ENCODE measurements at places on chromosomes 5 and 9.

- no peak for DNase-seq
Observed at GRCh38 chr9:129458155-129458661, 162.7 kb downstream of the C9orf50 start.

- DNase-seq = peak; percentile 69
Observed at GRCh38 chr5:55600497-55601203, 65.9 kb upstream of the PLPP1 start.

DNA sequence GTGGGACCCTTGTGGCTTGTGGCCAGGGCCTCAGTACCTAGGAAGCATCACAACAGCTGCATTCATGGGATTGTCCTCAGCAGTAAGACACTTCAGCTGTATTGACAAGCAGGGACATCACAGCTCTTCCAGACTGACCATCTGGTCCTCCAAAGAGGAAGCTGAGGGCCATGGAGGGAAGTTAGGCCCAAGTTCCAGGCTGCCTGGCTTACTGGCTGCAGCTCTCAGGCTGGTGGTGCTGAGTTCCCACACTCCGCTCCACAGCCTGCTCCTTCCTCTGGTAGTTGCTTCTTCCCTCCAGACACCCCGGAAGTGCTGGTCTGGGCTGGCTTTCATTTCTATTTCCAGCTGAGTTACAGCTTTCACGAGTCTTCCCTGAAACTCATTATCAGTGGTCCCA is 5.7 kb upstream of the STING1 start:
- no peak for DNase-seq

DNA sequence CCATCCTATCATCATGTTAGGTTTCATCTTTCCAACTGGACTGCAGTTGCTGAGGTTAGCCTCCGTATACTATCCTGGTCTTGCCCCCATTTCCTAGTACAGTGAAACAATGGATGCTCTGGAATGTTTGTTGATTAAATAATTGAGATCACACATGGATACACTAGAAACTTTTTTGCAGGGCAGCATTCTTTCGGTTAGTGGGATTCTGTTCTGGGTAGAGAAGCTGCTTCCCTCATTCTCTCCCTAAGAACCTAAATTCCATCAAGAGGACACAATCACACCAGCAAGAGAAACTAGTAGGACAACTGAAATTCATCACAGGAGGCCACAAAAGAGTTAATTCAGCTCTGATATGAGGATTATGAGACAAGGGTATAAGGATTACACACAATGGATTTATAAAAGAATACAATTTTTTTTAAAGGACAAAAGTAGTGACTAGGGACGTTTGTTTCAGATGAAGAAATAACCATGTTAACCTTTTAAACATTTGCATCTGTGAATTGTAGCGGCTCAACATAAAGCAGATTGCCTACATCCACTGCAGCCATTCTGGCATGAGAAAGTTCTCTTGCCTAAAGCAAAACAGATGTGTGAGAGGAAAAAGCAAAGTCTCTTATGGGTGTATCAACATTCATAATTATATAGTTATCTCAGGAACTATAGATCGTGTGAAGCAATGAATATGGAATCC is 162.7 kb upstream of the LHFPL2 start:
- DNase-seq = no peak

DNA sequence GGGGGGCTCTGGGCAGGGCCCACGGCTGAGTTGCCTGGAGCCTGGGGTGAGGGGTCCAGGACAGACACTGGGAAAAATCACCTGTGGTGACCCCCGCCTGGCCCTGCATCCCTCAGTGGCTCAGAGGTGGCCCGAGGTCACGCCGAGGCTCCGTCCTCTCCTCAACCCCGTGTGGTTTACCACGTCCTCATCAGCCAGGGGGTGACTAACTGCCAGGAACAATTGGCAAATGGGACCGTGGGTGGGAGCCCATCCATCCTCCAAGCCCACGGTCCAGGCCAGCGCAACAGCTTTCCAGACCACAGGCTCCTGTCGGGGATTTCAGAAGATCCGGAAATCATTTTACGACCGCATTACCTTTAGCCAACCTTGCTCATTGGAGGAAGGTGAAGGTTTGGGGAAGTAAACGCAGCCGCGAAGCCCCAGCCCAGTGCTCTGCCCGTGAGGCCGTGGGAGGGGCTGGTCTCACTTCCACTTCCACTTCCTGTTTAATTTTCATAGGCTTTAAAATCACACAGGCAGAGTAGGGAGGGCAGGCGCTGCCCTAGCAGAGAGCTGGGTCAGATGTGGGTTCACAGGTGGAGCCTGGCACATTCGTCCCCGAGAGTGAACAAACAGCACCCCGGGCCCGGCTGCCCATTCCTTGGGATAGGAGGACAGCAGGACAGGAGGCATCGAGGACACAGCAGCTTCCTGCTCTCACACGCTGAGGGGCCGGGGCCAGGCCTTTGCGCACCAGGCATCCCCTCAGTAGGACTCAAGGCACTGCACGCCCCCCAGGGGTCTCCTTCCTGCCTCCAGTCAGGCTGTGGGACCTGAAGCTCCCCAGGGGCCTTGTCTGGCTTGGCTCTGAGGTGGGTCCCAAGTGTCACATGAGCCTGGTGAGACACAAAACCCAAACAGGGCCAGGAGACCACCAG is 19.8 kb upstream of the SLC9A3 start:
- no peak for DNase-seq

DNA sequence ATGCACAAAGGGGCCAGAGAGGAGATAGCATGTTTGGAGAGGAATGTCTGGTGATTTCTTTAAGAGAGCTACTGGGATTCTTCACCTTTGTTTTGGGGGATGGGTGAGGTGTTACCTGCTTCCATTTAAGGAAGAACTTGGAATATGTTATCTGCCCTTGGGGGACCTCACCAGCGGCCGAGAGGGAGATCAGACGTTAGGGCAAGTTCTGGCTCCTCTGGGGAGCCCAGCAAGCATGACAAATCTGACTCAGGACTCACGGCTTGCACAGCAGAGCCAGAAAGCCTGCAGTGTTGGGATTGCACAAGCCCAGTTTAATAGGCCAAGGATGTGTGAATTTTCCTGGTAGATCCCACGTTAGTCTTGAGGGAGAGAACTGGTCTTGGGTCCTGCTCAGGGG is 40.3 kb downstream of the SLC28A3 start:
- DNase-seq = peak; percentile 50
